ENCODE measurements at places on chromosomes 3 and 15.

- H3K4me1 ChIP-seq, result no peaks in the 10 kb centered on the region
- DNase-seq, result no peak
- no peak overlapping the region for H3K4me3 ChIP-seq
- no peaks in the 10 kb centered on the region for H3K27me3 ChIP-seq
- no peak overlapping the region for H3K27ac ChIP-seq
Observed at GRCh38 chr3:166080096-166080495, 242.9 kb upstream of the BCHE start.

DNA sequence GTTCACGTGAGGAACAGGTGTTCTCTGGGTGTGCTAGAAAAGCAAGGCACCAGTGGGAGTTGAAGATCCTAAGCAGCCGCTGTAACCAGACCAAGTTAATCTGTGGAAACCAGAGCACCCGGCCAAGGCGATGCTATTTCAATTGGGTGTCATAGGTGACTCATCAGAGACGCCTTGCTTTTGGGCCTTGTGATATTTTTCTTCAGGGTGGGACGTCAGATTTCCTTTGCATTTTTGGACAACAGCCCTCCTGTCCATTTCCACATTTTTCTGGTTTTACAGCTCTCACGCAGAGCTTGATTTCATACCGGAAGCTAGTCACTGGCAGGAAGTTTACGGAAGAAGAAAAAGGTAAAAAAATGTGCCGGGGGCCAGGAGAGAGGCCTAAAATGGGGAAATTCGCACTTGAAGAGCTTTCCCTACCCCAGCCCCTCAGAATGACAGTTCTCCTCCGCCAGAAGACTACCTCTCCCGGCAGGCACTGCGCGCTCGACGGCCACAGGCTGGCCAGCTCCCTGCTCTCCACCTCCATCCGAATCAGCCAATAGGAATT lies 471 bp upstream of the KBTBD8 start:
- peak overlapping the region; percentile 99 for H3K4me3 ChIP-seq
- peaks cover 9% of the 10 kb centered on the region for H3K27me3 ChIP-seq
- H3K36me3 ChIP-seq, result no peaks in the 10 kb centered on the region

GRCh38 chr3:111972891-111973290 lies 5.9 kb upstream of the ABHD10 start:
- H3K27ac ChIP-seq, result no peak overlapping the region
- no peak overlapping the region for H3K4me3 ChIP-seq
- H3K4me1 ChIP-seq, result no peaks in the 10 kb centered on the region
- no peak for DNase-seq
- no peaks in the 10 kb centered on the region for H3K27me3 ChIP-seq
- H3K36me3 ChIP-seq, result no peaks in the 10 kb centered on the region

- DNase-seq, result no peak
- no peak overlapping the region for H3K27ac ChIP-seq
- H3K4me3 ChIP-seq, result no peak overlapping the region
- peaks cover 56% of the 10 kb centered on the region for H3K27me3 ChIP-seq
- no peaks in the 10 kb centered on the region for H3K4me1 ChIP-seq
Observed at GRCh38 chr3:10824468-10824867, 8.4 kb downstream of the SLC6A11 start.

DNA sequence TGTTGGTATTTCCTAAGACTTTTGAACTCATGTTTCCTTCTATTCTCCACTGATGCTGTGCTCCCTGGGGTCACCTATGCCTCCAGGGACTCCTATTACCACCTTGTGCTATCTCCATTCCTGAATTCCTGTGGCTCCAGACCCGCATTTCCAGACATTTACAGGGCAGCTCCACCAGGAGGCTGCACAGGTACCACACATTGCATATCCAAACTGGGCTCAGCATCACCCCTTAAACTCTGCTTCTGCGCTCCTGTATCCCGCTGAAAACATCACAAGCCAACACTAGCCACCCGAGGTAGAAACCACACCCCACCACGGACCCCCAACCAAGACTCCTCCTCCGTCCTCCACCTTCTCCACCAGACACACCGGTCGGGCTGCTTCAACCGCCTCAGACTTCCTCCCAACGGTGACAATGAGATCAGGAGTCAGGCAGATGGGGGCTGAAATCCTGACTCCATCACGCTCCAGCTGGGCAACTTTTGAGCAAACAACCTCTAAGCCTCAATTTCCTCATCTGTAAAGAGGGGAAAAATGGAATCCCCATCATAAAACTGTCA lies 10.4 kb downstream of the TNK2 start:
- H3K4me1 ChIP-seq, result peaks cover 52% of the 10 kb centered on the region
- no peaks in the 10 kb centered on the region for H3K27me3 ChIP-seq
- no peak for DNase-seq
- no peaks in the 10 kb centered on the region for H3K36me3 ChIP-seq
- peak overlapping the region; percentile 93 for H3K27ac ChIP-seq

- H3K36me3 ChIP-seq, result peaks cover 5% of the 10 kb centered on the region
- peaks cover 41% of the 10 kb centered on the region for H3K27me3 ChIP-seq
- no peak overlapping the region for H3K4me3 ChIP-seq
- peaks cover 5% of the 10 kb centered on the region for H3K4me1 ChIP-seq
- no peak for DNase-seq
- H3K27ac ChIP-seq, result no peak overlapping the region
Observed at GRCh38 chr15:58182460-58183163, 44.4 kb downstream of the AQP9 start.

GRCh38 chr15:87572381-87572910 lies 684.1 kb downstream of the NTRK3 start:
- no peaks in the 10 kb centered on the region for H3K36me3 ChIP-seq
- no peaks in the 10 kb centered on the region for H3K4me1 ChIP-seq
- no peak overlapping the region for H3K27ac ChIP-seq
- no peak for DNase-seq
- H3K27me3 ChIP-seq, result peaks cover 4% of the 10 kb centered on the region

DNA sequence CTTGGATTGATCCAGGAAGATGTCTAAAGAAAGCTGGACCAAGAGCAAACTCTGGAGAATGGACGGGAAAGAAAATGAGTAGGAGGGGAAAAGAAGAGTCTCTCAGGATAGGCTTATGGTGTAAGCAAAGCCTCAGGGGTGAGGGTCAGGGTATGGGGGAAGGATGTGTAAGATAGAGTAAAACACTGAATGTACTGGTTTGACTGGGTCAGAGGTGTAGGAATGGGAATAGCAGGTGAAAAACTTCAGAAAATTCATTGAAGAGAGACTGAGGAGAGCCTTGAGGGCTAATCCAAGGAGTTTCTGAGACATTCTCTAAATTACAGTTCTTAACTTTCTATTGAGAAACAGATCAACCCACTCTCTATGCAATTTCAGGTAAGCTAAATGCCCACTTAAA lies 857.3 kb downstream of the FHIT start:
- DNase-seq, result no peak
- H3K36me3 ChIP-seq, result no peaks in the 10 kb centered on the region

GRCh38 chr3:44223299-44223698 lies 18.4 kb upstream of the TOPAZ1 start:
- no peak overlapping the region for H3K27ac ChIP-seq
- H3K36me3 ChIP-seq, result peaks cover 4% of the 10 kb centered on the region
- peaks cover 65% of the 10 kb centered on the region for H3K27me3 ChIP-seq
- no peaks in the 10 kb centered on the region for H3K4me1 ChIP-seq

DNA sequence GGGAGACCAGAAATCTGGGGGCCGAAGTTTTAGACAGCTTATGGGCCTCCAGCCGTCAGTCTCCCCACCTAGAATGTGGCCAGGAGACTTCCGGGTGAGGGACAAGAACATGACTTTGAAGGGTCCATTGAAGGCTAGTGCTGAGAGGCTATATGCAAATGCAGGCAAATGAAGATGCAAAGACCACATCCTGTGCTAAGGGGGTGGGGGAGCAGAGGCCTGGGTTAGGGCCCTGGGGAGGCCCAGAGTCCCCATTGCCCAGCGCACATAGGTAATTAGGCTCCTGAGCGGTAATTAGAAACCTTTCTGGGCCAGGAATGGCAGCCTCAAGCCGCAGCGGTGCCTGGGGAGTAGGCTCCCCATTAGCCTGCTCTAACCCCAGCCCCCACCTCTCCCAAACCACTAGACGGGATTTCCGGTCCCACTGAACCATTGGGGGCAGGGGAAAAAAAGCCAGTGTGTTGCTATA lies 6.8 kb downstream of the CSK start:
- peak; percentile 47 for DNase-seq
- H3K27me3 ChIP-seq, result no peaks in the 10 kb centered on the region
- H3K27ac ChIP-seq, result peak overlapping the region; percentile 98
- H3K36me3 ChIP-seq, result peaks cover 4% of the 10 kb centered on the region
- H3K4me1 ChIP-seq, result peaks cover 71% of the 10 kb centered on the region
- H3K4me3 ChIP-seq, result peak overlapping the region; percentile 95

GRCh38 chr3:112084980-112085705 lies 1.0 kb upstream of the C3orf52 start:
- H3K27ac ChIP-seq, result peak overlapping the region; percentile 91
- no peaks in the 10 kb centered on the region for H3K27me3 ChIP-seq
- no peak for DNase-seq
- H3K4me1 ChIP-seq, result peaks cover 43% of the 10 kb centered on the region
- H3K4me3 ChIP-seq, result peak overlapping the region; percentile 89

GRCh38 chr3:132009241-132009640 lies 25.6 kb downstream of the CPNE4 start:
- no peaks in the 10 kb centered on the region for H3K4me1 ChIP-seq
- DNase-seq, result no peak
- H3K4me3 ChIP-seq, result no peak overlapping the region
- no peak overlapping the region for H3K27ac ChIP-seq
- peaks cover 47% of the 10 kb centered on the region for H3K27me3 ChIP-seq

- no peak overlapping the region for H3K4me3 ChIP-seq
- H3K27me3 ChIP-seq, result no peaks in the 10 kb centered on the region
- H3K4me1 ChIP-seq, result peaks cover 5% of the 10 kb centered on the region
- no peak overlapping the region for H3K27ac ChIP-seq
- H3K36me3 ChIP-seq, result peaks cover 14% of the 10 kb centered on the region
Observed at GRCh38 chr3:58135712-58136543, 74.8 kb downstream of the DNASE1L3 start.

- H3K27ac ChIP-seq, result peak overlapping the region; percentile 78
- no peaks in the 10 kb centered on the region for H3K36me3 ChIP-seq
- H3K4me3 ChIP-seq, result no peak overlapping the region
- no peaks in the 10 kb centered on the region for H3K27me3 ChIP-seq
Observed at GRCh38 chr15:51856714-51857380, 27.4 kb downstream of the TMOD3 start.

DNA sequence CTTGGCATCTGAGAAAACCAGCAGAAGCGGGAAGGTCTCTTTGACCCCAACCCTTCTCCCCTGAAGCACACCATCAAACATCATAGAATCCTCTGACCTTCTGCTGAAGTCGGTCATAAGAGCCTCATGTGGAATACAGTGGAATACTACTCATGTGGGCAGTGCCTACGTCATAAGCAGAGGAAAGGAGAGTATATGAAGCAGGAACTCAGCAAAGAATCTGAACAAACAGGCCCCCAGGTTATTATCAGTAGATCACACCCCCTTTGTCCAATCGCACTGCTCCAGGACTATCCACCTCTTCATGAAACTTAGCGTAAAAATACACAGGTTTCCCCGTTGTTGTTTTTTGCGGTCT lies 394.1 kb upstream of the PROK2 start:
- H3K27me3 ChIP-seq, result peaks cover 55% of the 10 kb centered on the region
- H3K27ac ChIP-seq, result no peak overlapping the region
- no peak for DNase-seq
- H3K4me1 ChIP-seq, result peaks cover 2% of the 10 kb centered on the region
- H3K36me3 ChIP-seq, result no peaks in the 10 kb centered on the region
- H3K4me3 ChIP-seq, result no peak overlapping the region

DNA sequence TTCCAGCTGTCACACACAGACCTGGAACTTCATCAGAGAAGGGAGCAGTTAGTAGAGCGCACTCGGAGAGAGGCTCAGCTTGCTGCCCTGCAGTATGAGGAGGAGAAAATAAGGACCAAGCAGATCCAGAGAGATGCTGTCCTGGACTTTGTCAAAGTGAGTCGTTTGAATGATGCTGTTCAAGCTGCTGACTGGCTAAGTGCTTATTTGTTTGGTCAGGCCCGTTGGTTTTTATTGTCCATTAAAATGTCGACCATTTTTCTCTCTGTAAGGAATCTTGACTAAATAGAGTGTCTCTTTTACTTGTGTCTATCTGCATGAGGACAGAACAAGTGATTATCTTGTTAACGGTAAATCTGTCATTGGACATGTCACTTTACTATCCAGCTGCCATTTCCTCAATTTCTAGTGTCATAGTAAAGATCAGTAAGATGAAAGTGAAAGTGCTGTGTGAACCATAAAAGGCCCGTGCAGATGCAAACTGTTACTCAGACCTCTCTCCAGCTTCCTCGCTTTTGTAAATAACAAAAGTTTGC lies 56.9 kb downstream of the LRCH3 start:
- peak overlapping the region; percentile 94 for H3K27ac ChIP-seq
- H3K36me3 ChIP-seq, result peaks cover 15% of the 10 kb centered on the region
- H3K4me1 ChIP-seq, result peaks cover 23% of the 10 kb centered on the region
- peak overlapping the region; percentile 85 for H3K4me3 ChIP-seq
- no peak for DNase-seq

DNA sequence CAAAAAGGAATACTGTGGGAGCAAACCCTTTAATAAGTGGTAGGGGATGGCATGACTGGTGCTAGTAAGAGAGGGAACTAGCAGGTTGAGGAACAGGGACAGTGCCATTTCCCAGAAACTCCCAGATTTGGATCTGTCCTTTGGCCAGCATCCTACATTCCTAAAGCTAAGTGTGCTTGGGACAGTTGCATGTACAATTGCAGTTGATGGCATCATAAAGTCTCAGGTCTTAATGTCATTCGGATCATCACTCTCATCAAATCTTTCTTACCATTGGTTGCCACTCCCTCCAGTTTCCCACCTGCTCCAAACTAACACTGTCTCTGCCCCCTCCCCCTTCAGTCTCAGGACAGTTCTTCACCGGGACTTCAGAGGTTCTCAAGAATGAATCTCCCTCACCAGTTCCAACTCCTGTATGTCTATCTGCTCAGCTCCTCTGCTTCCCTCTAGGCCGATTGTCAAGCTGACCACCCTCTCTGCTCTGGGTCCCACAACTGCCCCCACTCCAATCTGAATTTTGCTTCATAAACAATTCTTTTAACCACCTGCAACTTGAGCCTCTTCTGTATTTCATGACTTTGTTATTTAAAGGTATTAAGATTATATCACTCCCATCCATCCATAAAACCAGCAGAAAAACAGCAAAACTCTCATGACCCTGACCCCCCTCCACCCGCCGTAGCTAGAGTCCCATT lies 260.8 kb downstream of the CGGBP1 start:
- no peak overlapping the region for H3K27ac ChIP-seq
- no peak for DNase-seq
- peaks cover 55% of the 10 kb centered on the region for H3K27me3 ChIP-seq
- no peak overlapping the region for H3K4me3 ChIP-seq

- no peak for DNase-seq
- peak overlapping the region; percentile 96 for H3K27ac ChIP-seq
- peak overlapping the region; percentile 90 for H3K4me3 ChIP-seq
- H3K4me1 ChIP-seq, result peaks cover 57% of the 10 kb centered on the region
- H3K36me3 ChIP-seq, result peaks cover 3% of the 10 kb centered on the region
- no peaks in the 10 kb centered on the region for H3K27me3 ChIP-seq
Observed at GRCh38 chr3:13415997-13416793, 3.9 kb downstream of the NUP210 start.

- H3K27me3 ChIP-seq, result no peaks in the 10 kb centered on the region
- H3K36me3 ChIP-seq, result peaks cover 2% of the 10 kb centered on the region
- peak overlapping the region; percentile 4 for H3K27ac ChIP-seq
- peak overlapping the region; percentile 80 for H3K4me3 ChIP-seq
- DNase-seq, result no peak
Observed at GRCh38 chr3:46846624-46847542, 16.4 kb downstream of the MYL3 start.
